Suppressor macrophage (primary cell): ENCODE measurements at places on chromosomes 5 and 9.

DNA sequence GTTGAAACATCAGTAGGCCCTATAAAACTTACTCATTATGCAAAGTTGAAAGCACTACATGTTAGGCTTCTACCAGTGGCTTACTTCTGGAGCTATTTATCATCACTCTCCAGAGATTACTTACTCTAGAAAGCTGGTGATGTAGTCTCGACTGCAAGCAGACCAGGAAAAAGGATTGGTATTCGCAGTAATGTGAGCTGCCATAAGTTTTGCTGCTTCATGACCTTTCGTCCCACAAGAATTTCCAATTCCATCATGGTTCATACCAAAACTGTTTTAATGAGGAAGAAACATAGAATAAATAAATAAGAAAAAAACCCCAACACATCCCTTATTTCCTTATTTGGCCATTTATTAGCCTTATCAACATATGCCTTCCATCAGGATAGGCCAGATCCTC lies 181.9 kb downstream of the ADAMTS6 start:
- DNase-seq: no peak

- DNase-seq: no peak
Observed at GRCh38 chr5:4359847-4360246, 764.2 kb downstream of the IRX1 start.

- peak; percentile 1 for DNase-seq
Observed at GRCh38 chr5:104305602-104306001, 743.0 kb upstream of the NUDT12 start.

DNA sequence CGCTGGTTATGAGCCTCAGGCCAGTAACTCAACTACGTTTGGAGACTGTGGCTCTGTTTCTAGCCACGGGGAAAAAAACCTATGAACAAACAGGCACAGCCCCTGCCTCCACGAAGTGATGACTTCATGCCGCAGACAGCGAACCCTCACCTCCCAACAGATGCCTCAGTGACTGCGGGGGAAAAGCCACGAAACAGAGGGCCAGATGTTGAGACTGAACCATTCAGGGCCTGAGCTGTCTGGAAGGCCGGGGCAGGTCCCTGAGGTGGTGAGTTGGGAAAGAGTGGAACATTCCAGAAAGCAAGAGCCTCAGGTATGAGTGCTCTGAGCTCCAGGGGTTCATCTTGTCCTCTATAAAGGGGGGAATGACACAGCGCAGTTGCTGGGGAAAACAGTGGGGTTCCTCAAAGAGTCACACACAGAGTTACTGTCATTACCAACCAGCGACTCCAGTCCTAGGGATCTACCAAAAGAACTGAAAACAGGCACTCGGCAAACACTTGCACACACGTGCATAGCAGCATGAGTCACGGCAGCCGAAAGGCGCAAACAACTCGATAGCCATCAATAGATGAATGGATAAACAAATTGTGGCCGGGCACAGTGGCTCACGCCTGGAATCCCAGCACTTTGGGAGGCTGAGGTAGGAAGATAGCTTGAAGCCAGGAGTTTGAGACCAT lies 15.3 kb downstream of the PLPP7 start:
- no peak for DNase-seq

GRCh38 chr9:21812946-21813568 lies 10.6 kb downstream of the MTAP start:
- peak; percentile 78 for DNase-seq

DNA sequence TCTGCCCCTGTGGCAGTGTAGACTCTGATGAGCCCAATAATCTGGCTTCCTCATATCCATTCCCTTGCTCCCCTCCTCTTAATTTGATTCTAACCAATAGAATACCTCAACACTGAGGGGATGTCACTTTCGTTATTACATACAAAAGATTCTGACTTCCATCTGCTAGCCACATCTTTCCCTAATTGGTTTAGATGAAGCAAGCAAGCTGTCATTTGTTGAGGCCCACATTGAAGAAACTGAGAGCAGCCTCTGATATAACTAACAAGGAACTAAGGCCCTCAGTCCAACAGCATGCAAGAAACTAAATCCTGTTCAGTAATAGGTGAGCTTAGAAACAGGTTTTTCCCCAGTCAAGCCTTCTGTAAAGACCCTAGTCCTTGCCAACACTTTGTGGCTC lies 5.8 kb downstream of the ADAMTS6 start:
- DNase-seq: no peak

DNA sequence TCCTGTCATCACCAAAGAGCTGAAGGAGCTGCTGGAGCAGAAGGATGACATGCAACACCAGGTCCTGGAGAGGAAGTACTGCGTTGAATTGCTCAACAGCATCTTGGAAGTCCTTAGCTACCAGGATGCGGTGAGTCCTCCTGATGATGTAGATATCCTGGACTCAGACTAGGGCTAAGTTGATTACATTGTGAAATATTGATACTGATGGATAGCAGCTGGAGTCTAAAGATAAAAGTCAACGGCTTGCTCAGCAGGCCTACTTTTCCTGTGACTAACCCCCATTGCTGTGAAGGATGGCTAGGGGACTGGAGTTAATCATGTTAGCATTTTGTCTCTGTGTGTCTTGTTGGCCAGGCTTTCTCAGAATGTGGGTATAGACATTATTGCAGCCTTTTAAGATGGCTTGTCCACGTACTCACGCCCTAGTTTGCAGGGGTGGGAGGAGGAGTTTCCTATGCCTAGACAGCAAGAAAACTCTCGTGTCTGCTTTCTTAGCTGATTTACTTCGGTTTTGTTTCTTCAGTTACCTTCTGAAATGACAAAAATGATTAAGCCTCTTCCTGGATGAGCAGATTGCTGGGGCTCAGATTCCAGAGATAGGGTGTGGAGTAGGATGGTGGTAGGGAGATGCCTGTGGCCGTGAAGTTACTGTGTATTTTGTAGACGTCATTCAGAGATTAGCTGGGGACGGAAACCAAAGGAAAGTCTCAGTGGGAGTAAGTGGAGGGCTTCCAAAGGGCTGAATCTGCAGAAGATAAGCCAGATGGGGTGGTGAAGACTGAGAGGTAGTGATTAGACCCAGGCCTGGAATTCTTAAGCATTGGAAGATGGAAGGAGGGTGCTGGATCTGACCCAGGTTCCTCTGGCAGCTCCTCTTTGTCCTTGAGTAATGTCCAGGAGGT lies 166.3 kb downstream of the DOCK2 start:
- DNase-seq: peak; percentile 83

GRCh38 chr9:22382331-22382730 lies 64.3 kb upstream of the DMRTA1 start:
- DNase-seq: no peak

DNA sequence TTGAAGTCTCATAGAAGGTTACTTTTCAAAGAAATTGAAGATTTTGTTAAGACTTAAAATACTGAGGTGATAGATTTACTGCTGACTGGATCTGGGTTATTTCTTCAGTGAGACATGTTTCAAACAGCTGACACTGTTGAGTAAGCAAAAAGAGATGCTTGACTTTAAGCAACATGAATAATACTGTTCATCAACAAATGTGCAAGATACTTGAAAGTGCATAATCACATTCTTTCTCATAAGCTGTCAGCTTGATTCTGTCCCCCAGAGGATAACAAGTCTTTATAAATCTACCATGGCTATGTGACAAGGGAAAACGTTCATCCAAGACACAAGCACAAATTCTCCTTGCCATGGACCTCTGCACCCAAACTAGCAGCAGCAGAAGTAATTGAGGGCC lies 260.1 kb upstream of the CDH18 start:
- DNase-seq: no peak

DNA sequence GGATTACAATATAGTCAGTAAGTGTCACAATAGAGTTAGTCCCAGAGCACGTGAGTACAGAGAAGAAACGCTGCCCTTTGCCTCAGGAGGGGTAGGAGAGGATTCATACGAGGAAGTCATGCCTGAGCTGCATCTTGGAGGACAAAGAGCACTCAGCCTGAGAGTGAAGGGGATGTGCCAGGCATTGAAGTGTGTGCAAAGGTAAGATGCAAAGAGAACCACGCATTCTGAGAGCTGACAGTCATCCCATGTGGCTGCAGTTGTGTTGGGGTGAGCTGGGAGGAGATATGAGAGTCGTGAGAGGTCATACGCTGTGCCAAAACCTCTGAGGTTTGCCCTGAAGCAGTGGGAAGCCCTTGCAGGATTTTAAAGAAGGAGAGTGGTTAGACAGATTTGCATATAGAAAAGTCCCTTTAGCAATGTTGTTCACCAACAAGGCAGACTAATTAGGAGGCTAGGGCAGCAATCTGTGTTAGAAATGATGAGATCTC lies 97.5 kb downstream of the PIP5K1B start:
- DNase-seq: no peak

GRCh38 chr9:123997665-123998277 lies 13.8 kb upstream of the LHX2 start:
- peak; percentile 96 for DNase-seq

- no peak for DNase-seq
Observed at GRCh38 chr9:138115506-138115905, 237.9 kb downstream of the CACNA1B start.

DNA sequence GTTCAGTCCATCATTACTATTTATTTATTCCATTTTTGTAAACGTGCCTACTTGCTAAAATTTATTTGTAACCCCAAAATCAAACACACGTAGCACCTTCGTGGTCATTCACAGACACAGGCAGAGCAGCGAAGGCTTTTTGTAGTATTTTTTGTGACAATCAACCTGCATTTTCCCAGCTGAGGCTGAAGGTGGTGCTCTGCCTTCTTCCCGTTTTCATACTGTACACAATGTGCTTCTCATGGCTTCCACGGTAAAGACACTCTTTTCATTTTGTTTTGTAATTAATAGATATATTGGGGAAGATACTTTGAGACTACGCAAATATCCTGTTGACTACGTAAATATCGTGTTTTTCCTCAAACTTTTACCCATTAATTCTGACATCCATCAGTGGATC lies 19.4 kb downstream of the DAP start:
- no peak for DNase-seq

GRCh38 chr5:75466006-75466716 lies 45.3 kb downstream of the CERT1 start:
- no peak for DNase-seq

GRCh38 chr5:50653946-50654345 lies 12.5 kb upstream of the PARP8 start:
- DNase-seq: peak; percentile 46

- DNase-seq: no peak
Observed at GRCh38 chr9:95808011-95808410, 67.5 kb upstream of the ERCC6L2 start.

DNA sequence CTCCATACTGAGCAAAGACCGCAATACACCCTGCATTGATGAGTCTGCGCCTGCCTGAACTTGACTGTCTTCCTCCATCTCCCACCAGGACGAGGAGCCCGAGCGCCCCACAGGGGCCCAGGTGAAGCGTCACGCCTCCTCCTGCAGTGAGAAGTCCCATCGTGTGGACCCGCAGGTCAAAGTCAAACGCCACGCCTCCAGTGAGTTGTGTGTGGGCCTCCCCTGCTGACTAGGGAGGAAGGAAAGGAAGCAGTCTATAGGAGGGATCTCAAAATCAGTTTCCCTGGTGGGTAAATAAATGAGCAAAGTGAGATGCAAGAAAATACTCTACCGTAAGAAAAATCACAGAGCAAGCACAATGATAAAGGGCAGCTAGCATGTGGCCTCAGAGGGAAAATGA lies 22.8 kb upstream of the GRPEL2 start:
- DNase-seq: no peak

GRCh38 chr9:68838245-68838644 lies 133.2 kb downstream of the PIP5K1B start:
- DNase-seq: no peak

GRCh38 chr5:90488791-90489190 lies 14.1 kb downstream of the POLR3G start:
- DNase-seq: no peak

DNA sequence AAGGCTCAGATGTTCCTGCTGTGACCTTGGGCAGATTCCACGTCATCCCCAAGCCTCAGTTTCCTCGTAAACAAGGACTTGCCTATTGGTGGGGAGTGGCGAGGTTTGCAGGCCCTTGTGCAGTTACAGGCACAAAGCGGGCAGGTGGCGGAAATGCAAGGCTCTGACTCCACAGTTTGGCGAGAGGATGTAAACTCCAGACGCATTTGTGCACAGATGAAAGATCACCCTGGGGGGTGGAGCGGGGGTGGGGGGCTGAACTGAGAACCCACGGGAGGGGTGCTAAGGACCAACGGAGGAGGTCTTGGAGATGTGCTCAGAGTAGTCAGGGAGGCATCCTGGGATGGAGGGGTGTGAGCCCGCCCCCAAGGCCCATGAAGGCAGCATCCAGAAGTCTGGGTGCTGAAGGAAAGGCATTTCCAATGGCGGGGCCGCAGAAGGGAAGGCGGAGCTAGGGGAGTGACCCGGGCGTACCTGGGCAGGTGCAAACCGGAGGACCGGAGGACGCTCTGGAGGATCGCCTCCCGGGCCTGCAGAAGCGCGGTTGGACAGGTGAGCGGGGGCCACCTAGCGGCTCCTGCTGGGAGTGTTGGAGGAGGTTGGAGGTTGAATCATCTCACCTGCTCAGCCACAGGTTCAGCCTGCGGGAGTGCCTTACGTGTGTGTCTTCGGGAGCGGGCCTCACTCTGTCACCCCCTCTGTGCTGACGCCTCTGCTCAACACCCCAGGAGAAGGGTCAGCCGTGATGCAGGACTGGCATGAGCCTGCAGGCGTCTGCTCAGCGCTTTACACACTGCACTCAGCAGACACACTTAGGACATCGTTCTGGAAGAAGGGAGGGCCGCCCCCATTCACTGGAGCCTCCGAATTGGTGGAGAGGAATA lies 1.9 kb upstream of the FIBCD1 start:
- peak; percentile 46 for DNase-seq

DNA sequence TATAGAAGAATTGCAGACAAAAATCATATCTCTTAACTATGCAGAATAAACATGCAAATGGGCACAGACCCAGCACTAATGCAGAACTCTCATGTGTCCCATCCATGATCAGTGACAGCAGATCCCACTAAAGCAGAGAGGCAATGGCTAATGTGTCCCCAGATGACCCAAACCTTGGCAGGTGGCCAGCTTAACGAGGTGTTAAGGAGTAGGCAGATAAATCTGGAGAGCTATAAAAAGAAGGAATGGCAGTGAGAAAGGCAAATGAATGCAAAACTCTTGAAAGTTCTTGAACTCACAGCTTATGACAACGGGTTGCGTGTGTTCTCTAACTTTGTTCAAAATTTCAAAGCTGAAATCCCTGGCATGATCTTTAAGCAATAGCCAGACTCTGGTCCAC lies 265.4 kb downstream of the RASEF start:
- DNase-seq: no peak

GRCh38 chr5:15526413-15526812 lies 26.4 kb downstream of the FBXL7 start:
- no peak for DNase-seq

DNA sequence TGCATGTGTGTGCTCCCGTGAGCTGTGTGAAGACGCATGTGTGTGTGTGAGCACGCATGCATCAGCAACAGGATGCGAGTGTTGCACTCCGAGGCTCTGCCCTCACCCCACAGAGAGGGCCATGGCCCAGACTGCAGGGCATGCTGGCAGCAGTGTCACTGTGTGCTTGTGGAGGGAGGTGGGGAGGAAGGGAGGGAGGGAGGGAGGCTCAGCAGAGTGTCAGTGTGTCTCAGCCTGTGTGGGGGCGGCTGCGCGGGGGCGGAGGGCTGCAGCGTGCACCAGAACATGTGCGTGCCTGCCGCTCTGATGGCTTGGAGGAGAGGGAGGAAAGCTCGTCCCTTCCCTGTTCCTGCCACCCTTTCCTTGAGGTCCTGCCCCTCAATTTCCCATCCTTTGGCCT lies 5.3 kb downstream of the CAMK2A start:
- no peak for DNase-seq

GRCh38 chr9:133706307-133707050 lies 31.7 kb downstream of the SARDH start:
- no peak for DNase-seq

- no peak for DNase-seq
Observed at GRCh38 chr9:114958844-114959235, 28.4 kb upstream of the TNFSF8 start.
